ENCODE measurements at places on chromosomes 11 and 22.

- no peak for DNase-seq
Measured at GRCh38 chr11:65478388-65479183, 20.3 kb upstream of the MALAT1 start.

GRCh38 chr11:128351168-128351567 is 236.2 kb downstream of the ETS1 start:
- DNase-seq, result no peak

- DNase-seq, result no peak
Measured at GRCh38 chr11:111879637-111879960, 258 bp downstream of the CFAP68 start.

GRCh38 chr11:117479372-117479771 is 151.7 kb downstream of the CEP164 start:
- DNase-seq, result no peak

GRCh38 chr11:86150847-86151173 is 81.9 kb upstream of the PICALM start:
- no peak for DNase-seq

DNA sequence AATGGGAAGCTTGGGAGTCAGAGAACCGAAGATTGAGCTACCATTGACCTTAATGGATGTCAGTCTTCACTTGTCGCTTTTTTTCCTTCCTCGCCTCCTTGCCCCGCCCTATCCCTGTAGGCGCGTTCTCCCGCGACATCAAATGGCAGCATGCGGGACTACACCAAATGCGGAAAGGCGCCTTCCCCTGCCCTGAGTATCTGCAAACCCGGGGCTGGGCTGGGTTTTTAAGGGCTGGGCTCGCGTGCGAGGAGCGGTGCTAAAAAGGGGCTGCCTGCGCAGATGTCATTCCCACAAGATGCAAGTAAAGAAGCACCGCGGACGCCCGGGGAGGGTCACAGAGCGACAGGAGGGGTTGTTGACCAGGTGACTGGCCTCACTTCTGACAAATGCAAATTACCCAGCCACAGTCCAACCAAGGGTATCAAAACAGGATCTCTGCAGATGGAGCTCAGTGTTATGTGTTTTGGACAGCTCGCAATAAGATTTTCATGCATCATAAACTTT is 4.7 kb upstream of the FAM111B start:
- peak; percentile 18 for DNase-seq
